ENCODE measurements at places on chromosomes 4 and X. TPM values are rescaled to one million over a fixed set of nuclear protein-coding genes. Genes with fewer than 3 reads are reported as not detected.
A peak's percentile ranks its signal among the peaks of the same experiment; 100 is the strongest.

- DNase-seq = peak; percentile 18
These were observed 40.8 kb downstream of the PSAPL1 start for GRCh38 chr4:7393601-7394575.

DNA sequence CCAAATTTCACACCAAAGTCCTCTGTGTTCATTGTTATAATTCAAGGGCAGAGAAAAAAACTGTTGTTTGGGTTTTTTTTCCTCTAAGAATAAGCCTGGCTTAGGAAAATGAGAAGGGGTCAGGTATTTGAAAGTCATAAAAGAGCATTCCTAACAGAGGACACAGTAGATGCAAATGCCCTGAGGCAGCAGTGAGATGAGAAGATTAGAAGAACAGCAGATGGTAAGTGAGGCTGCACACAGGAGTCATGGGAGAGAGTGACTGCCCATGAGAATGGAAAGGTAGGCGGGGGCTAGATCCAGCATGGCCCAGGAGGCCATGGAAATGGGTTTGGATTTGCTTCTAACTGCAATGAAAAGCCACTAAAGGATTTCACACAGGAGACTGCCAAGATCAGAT is 107.5 kb upstream of the RBPJ start:
- DNase-seq = no peak

DNA sequence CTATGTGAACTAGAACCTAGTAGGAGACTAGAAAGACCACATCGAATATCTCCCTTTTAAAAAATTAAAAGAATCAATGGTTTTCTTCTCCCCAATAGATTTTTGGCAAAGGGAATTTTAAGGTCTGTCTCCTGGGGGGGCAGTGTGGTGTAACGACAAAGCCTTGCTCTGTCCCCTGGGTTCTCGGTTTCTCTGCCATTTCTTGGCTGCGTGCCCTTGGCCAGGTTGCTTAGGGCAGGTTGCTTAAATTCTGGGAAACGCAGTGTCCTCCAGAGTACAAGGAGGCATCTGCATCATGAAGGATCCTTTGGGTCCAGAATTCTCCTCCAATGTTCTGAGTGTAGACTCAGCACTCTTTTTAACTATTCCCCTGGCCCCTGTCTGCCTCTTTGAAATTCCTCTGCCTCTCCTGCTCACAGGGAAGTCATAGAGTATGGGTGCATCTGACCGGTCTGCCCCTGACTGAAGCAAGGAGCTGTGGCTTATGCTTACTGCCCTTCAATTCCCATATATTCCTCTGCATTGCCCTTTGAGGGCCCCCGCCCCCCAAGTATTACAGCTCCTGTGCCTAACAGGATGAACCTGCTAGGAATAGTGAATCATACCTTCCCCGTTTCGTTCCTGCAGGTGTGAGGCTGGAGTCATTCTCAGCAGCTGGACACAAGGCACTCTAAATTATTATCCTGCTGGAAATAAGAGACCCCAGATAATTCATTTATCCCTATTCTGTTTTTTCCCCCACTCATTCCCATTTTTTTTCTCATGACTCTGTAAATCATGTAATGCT is 2.2 kb downstream of the KIT start:
- DNase-seq = no peak

DNA sequence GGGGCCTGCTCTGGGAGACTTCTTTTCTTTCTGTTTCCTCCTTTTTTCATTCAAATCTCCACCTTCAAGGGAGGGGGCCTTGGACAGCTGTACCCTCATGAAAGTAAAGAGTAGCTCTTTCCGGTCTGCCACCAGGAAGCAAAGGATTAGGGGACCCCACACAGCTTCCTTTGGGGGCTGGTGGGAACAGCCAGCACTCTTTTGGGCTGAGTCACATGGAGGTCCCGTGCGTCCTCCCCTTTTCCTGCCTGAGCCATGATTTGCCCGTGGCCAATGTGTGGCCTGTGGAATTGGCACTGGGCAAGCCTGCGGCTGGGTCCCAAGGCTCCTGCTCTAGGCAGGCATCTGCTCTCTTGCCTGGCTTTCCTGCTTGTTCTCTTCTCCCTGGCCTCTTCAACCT is 65.5 kb downstream of the FHDC1 start:
- no peak for DNase-seq

GRCh38 chr4:3701271-3701734 is 64.9 kb upstream of the ADRA2C start:
- DNase-seq = peak; percentile 39

- no peak for DNase-seq
These were observed 9.0 kb downstream of the ABCE1 start for GRCh38 chr4:145107126-145107525.

NKX3-2 gene
- not detected for total RNA-seq

STARD8 gene
- total RNA-seq = 36.5 TPM

LNX1 gene
- total RNA-seq = 5.4 TPM

CENPVL1 gene
- total RNA-seq = not detected
